ENCODE measurements at places on chromosomes 13 and 19.

DNA sequence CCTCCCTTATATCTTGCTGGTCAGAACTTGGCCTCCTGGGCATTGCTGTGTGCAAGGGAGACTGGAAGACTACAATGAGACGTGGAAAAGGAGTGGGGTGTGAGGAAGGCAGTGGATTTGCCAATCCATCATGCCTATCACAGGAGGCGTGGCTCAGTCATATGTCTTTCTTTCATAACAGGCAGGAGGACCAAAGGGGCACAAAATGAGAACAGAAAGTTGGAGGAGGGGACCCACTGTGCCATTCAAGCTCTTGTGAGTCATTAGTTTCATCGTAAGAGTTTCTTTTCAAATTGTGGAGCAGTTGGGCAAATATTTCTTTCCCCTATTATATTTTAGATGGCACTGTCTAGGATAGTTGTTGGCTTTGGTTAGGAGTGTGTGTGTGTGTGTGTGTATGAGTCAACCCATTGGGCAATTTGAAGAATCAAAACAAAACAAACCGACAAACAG is 471.5 kb downstream of the TSHZ3 start:
- no peak for DNase-seq

DNA sequence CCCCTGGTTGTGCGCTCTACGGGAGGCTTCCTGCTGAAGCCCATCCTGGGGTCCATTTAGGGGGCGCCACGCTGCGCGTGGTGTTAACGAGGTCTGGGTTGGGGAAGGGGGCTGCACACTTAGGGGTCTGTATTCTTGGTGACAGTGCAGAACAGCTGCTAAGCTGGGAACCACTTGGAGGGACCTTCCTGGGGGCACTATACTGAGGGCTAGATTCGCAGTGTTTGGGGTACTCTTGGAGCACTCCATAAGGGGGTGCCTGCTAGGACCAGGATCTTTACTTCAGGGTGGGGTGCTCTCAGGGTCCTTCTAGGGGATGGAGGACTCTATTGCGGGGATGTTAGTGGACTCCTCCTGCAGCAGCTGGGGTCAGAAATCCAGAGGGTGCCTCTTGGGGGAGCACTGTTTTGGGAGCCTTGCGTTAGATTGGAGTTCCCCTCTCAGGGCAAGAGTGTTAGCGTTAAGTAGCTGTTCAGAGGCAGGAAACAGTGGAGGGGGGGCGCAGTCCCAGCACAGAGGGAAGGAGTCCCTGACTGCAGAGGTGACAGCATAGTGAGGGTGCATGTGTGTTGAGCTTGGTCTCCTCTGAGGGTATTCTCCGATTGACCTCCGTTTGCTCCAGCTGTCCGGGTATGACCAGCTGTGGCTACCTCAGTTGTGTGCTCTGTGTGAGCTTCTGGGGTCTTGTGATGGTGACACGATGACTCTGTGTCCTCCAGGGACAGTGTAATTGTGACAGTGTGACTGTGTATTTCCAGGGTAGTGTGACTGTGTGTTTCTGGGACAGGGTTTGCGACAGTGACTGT is 1.1 kb downstream of the PDE4A start:
- no peak for DNase-seq

- no peak for DNase-seq
Observed at GRCh38 chr13:78700121-78700910, 41.4 kb upstream of the OBI1 start.

- no peak for DNase-seq
Observed at GRCh38 chr13:91212231-91212630, 135.3 kb upstream of the MIR17HG start.

DNA sequence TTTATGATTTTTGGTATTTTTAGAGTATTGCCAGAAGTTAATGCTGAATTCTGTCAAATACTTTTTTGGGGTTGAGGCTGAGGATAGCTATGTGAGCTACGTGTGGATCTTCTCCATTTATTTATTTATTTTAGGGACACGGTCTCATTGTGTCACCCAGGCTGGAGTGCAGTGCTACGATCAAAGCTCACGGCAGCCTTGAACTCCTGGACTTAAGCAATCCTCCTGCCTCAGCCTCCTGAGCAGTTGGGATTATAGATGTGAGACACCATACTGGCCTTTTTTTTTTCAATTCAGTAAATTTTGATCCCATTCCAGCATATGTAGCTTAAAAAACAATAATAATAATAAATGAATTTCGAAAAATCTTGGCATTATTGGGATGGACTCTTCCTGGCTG is 21.1 kb downstream of the ING1 start:
- DNase-seq = no peak

DNA sequence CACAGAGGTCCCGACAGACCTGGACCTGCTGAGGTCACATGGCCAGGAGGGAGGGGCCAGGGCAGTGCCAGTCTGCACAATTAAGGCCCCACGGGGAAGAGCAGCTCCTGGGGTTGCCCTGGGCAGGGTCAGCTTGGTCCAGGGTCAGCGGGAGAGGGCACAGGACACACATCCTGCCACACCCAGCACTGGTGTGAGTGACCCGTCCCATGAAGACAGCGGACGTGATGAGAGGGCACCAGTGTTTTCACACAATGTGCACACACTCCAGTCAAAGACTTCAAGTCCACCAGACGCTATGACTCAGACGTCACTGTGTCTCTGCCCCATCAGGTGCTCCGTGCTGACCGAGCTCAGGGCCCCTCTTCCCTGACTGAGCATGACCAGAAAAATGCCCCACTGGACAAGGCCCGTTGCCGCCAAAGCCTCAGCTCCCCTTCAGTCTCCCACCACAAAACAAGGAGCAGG is 4.2 kb downstream of the TMEM259 start:
- no peak for DNase-seq

- DNase-seq = no peak
Observed at GRCh38 chr13:47798906-47799305, 202.2 kb downstream of the SUCLA2 start.

DNA sequence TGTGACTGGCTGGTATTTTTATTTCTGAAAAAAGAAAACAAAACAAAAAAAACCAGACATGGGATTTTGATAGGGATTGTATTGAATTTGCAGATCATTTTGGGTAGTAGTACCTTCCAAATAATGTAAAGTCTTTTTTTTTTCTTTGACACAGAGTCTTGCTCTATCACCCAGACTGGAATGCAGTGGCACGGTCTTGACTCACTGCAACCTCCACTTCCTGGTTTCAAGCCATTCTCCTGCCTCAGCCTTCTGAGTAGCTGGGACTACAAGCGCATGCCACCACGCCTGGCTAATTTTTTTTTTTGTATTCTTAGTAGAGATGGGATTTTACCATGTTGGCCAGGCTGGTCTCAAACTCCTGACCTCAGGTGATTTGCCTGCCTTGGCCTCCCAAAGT is 4.2 kb downstream of the ZNF101 start:
- DNase-seq = no peak

DNA sequence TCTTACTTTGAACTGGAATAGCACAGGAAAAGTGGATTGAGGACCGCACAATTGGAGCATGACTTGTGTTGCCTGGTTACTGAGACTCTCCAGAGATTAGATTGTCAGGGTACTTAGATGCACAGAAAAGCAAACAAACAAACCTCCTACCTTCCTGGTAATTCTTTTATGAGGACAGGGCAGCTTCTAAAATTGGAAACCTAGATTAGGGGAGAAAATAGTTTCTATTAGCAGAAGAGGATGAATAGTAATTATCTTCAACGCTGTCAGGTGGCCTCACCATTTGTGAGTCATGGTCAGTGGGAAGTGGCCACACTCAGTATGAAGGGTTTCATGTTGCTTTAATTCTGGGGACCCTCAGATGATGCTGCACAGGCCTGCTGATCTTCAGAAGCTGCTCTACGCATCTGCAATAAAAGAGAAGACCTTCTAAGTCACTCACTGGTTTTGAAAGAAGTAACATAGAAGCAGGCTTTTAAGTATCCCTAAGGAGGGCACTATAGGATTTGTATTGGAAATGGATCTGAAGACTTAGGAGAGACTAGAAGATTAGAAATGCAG is 106.8 kb downstream of the LACC1 start:
- no peak for DNase-seq

DNA sequence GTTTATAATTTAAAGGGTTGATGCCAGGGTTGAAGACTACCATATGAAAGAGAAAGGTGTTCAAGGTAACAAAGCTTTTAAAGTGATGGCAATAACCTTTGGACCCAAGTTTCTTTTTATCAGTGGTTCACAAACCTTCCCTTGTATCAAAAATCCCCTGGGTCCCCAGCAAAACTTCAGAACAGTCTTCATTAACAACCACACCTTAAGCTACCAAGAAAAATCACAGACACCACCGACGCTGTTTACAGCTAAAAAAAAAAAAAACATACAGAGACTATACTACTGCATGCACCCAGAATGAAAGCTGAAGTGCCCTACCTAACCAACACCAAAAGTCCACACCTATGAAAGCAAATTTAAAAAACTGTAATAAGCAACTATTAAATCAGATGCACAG is 13.4 kb downstream of the CNMD start:
- no peak for DNase-seq
